ENCODE measurements at places on chromosomes 11 and 22.

DNA sequence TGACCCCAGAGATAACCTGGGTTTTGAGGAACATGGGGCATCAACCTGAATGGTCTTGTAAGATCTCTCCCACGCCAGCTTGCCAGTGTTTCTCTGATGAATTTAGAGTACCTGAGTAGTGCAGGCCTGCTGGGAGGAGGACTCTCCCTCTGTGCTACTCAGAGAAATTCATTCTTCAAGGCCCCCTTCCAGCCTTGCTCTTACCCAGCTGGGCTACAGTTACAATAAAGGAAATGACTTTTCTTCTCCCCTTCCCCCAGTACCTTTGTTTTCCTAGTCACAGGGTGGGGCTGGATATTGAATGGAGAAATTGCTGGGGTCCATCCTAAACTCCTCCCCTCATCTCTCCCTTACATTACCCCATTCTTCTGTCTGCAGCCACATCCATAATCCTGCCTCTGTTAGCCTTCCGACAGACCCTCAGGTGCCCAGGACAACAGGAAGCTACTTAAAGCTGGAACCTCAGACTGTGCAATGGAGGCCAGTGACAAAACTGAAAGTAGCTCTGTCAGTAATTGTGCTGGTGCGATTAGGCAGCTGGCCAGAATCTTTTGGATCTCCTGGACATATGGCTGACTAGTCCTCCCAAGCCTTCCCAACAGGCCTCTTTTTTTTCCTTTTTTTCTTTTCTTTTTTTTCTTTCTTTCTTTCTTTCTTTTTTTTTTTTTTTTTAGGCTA lies 17.4 kb downstream of the LIMK2 start:
- DNase-seq: no peak

DNA sequence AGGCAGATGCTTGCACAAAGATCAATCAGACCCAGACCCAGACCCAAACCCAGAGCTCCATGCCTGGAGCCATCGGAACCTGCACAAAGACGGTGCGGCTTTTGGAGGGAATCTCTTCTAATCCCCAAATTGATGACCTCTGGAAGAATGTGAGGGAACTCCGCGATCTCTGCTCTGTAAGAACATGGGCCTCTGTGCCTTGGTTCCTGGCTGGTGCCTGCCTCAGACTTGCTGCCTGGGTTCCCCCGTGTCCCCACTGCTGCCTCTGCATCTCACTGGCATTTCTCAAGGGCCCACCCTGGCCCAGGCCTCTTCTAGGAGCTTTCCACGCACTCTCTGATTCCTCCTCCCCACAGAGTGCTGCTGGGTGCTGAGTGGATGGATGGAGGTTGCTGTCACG lies 1044.4 kb downstream of the TBC1D22A start:
- no peak for DNase-seq

DNA sequence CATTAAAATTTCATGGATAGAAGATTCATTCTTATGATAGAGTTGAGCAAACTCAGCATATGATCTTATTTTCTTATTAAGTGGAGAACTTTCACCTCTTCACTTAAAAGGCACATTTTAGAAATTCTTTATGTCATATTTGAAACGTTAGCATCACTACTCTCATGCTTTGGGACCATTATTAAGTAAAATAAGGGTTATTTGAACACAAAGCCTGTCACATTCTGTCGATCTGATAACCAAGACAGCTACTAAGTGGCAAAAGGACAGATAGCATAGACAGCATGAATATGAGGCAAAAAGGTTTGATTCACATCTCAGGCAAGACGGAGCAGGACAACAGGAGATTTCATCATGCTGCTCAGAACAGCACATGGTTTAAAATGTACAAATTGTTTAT lies 247.6 kb upstream of the ANO3 start:
- DNase-seq: no peak

- DNase-seq: no peak
Measured at GRCh38 chr11:72378704-72379383, 55.5 kb downstream of the CLPB start.

DNA sequence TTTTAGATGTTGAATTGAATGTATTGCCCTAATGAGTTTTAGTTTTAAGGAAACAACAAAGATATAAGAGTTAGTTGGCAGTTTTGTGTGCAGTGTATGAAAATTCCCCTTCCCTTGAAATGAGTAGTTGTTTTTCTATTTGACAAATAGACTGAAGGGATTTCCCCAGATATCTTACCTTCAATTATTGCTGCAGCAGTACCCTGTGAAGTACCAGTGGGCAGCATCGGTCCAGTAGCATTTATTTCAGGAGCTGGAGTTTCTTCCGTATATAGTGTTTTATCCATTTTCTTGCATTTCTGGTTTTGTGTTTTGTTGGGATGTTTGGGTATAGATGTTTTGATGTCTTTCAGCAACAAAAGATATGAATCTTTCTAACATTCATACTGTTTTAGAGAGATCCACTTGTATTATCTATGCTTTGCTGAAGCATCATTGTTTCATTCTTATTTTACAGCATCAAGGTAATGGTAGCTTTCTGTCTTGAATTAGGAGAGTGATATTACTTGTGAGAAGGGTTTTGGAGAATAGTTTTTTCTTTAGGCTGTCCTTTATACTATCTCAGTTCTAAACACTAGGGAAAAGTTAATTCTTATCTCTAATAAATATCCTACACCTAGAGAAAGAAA lies 7.4 kb downstream of the KMT2A start:
- no peak for DNase-seq

DNA sequence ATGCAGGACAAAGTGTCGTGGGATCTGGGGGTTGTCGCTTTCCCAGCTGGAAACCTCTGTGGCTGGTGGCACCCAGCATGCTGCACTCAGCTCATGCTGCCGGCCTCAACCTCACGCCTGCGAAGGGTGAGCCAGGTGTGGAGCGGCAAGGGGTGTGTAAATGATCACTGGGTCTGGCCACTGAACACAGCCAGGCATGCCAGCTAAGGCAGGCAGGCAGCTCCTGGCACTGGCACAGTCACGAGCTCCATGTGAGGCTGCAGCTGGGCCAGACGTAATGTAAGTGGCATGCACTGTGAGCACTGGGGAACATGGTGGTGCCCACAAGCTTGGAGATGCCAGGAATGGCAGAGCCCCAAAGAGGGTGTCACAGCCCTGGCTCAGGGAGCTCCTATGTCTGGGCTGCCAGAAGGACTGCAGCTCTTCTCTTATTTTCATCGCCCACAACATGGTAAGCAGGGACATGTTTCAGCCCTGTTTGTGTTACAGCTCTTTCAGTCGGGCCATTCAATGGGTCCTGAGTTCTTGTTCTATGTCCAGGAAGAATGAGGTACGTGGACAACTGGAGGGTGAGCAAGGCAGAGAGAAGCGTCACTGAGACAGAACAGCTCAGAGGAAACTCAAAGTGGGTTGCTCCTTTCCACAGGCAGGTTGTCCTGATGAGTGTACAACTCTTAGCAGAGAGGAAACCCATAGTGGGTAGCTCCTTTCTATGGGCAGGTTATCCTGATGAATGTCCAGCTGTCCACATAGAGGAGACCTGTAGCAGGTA lies 403.8 kb downstream of the CNTN5 start:
- DNase-seq: no peak

DNA sequence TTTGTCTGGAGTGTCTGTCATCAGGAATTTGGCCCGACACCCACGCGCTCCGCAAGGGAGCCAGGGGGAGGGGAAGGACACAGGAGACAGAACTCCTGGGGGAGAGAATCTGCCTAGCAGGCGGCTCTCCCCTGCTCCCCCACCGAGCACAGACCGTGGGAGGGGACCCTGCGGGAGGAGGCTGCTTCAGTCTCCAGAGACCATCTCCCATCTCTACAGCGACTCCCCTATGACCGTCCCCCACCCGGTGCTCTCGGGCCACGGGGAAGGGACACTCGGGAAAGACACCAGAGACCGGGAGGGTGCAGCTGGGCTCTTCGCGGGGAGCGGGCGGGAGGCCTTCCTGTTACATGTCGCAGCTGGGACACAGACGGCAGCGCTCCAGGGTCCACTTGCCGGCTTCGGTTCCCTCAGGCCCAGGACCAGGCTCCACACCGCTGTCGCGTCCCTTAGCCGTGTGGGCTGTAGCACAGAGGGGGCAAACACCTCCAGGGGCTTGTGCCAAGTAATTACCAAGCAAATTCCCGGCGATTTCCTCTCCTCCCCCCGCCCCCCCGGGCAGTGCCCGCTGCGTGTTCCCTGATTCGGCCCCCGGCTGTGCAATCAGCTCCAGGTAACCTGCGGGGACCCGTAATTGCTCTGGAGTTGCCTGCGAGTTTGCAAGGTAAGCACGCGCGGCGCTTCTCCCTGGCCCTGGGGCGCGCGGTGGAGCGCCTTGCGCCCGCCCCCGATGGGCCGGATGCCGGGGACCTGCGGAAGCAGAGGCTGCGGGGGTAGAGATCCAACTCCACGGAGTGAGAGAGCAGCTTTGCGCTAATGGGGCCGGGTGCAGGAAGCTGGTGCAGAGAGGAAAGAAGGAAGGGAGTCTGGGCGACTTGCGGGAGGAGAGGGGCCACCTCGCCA lies 155.1 kb upstream of the CADM1 start:
- DNase-seq: peak; percentile 28

GRCh38 chr11:62850911-62851806 lies 11.8 kb upstream of the WDR74 start:
- no peak for DNase-seq

- no peak for DNase-seq
Measured at GRCh38 chr22:43337946-43338345, 5.2 kb downstream of the SCUBE1 start.

DNA sequence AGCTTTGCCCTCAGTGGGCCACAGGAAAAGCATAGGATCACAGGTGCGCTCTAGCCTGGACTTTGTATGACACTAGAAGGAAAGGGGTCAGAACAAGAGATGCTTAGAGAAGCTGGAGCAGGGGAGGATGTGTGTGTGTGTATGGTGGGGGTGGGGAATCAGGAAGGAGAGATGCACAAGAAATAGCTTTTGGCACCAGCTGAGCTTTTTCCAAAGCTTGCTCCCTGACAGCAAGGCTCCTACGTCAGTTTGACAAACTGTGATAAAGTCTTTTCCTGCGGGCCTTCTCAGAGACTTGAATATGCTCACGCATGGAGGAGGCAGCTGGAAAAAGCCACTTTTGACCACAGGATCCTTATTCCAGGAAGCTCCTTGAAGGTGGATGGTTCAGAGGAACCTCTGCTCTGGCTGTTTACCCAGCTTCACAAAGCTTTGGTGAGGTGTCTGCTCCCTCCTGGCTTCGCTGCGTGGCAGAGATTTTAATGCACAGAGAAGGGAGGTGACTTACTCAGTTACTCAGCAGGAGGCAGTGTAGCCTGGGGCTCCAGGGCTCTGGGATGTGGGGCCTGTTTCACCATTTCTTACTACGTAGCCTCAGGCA lies 3.9 kb downstream of the CDC42EP1 start:
- DNase-seq: no peak

DNA sequence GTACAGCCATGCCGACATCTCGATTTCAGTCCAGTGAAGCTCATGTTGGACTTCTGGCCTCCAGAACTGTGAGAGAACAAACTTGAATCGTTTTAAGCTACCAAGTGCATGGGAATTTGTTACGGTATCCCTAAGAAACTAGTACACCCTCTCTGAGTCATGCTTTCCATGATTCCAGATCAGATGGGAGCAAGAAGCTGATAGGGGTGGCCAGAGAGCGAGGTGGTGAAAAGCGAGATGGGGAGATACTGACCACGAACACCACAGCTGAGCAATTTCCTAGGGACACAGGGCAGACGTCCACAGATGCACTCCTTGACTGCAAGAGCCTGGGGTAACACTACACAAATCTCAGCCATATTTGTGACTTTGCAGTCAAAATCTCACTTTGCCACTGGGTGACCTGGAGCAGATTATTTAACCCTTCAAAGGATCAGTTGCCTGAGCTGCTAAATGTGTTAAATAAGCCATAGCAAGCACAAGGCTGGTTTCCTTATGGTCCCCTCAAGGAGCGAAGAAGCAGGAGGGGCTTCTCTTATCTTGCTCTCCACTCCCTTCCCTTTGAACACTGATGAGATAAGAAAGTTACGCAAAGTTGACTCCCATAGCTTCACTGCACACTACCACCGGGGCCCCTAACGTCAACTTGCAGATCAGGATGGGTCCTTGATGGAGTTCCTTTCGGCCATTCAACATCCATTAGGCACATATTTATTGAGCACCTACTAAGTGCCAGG lies 22.6 kb upstream of the RCN1 start:
- no peak for DNase-seq

DNA sequence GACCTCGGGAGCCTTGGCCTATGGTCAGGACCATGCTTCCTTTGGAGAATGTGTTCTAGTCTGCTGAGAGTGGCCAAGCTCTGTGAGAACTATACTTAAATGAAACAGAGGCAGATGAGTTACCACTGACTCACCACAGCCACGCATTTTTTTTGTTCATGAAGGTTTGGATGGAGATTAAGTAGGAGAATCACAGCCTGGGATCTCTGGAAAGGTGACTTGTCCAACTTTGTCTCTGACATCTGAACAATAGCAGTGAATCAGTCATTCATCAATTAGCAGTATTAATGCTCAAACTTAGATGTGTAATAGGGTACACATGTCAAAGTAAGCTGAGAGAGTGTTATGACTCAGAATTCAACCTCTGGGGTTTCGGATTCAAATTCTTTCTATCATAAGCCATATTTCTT lies 100.7 kb upstream of the ANO3 start:
- no peak for DNase-seq

GRCh38 chr22:24833881-24834495 lies 28.0 kb downstream of the SGSM1 start:
- DNase-seq: no peak

DNA sequence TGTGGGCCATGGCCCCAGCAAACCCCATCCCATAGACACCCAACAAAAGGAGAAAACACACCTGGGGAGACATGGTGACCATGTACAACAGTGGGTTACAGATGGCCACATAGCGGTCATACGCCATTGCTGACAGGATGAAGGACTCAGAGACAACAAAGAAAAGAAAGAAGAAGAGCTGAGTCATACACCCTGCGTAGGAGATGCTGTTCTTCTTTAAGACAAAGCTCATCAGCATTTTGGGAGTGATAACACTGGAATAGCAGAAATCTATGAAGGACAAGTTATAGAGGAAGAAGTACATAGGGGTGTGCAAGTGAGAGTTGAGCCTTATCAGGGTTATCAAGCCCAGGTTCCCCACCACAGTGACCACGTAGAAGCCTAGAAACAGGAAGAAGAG lies 4.9 kb downstream of the OR8B8 start:
- no peak for DNase-seq

GRCh38 chr22:17119481-17120202 lies 1.5 kb downstream of the TMEM121B start:
- DNase-seq: no peak

- no peak for DNase-seq
Measured at GRCh38 chr11:73114110-73114834, 27.8 kb downstream of the FCHSD2 start.

GRCh38 chr11:35618497-35619115 lies 346 bp downstream of the FJX1 start:
- DNase-seq: peak; percentile 55

DNA sequence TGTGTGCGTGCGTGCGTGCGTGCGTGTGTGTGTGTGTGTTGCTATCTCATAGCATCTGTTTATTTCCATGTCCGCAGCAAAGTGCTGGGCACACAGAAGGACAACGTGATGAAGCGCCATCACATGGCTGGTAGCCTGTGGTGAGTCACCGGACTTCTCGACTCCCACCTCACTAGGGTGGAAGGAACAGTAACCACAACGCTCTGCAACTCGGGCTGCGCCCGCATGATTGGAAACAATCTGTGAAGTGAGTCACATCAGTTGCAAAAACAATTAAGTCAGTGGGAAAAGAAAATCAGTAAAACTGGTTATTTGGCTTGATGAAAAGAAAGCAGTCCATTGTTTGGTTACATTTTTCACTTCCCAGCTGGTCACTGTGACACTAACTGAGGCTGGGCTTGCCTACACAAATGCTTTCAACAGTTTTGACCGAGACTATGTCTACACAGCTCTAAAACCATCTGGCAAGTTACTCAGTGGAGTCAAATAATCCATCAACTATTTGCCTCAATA lies 437.3 kb upstream of the CADM1 start:
- no peak for DNase-seq

GRCh38 chr11:129093283-129093682 lies 98.8 kb downstream of the ARHGAP32 start:
- DNase-seq: no peak

Measured in activated naive CD8-positive, alpha-beta T cell treated with anti-CD3 and anti-CD28 coated beads, Interleukin-2, amount 10 ng/mL, durations not matched to agents 7 days and 5 days (primary cell).